ENCODE measurements at places on chromosomes 1 and 21.

DNA sequence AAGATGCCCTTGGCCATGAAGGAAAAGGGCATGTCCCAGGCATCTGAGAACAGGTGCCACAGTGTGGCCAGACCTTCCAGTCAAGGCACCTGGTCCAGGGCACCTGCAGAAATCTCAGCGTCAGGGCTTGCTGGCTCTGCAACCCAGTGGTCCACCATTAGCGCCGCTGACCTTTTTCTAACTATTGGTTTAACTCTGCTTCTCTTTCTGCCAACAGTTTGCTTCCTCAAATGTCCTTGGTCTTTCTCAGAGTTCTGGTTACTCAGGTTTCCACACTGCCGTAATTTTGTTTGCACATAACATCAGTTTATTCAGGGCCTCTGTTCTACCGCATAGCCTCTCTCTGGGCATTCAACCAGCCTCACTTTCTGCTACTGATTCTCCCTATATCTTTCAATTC lies 16.5 kb upstream of the FYB2 start:
- DNase-seq = no peak

DNA sequence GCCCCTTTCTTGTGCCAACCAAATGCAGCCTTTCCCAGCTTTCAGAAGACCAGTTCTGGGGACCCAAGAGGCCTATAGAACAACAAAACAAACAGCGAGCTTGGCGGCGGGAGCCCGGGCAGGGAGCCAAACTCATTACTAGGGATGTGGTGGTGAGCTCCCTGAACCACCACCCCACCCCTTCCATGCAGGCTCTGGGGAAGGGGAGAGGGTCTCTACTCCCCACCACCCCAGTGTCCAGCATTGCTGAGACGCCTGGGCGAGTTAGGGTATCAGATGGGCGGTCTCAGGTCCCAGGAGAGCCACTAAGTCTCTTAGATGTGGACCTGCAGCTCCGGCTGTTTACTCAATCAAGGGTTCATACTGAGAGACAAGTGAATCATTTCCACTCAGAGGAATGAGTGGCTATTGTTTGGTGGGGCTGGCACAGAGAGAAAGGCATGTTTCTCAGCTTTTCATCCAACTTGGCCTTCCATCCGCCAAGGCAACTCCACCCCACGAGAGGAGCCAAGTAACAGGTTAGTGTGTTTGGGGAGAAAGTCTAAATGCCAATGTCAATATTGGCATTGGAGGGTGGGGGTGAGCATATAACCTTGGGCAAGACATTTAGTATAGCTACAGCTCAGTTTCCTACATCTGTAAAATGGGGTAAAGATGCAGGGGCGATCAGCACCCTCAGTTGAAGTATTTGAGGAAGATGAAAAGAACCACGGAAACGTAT lies 40.9 kb downstream of the PLXNA2 start:
- DNase-seq = no peak

DNA sequence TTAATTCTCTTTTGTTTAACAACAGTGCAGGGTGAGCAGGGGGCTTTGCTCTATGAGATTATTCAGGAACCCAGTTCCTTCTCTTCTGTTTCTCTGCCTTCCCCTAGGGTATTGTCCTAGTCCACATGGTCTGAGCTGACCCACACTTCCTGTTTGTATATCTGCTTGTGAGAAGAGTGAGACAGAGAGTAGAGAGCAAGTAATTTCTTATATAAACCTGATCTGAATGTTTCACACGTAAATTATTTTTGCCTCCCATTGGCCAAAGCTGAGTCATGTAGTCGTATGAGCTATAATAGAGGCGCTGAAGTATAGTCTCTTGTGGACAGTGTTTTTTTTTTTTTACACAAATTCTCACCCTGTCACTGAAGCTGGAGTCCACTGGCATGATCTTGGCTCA lies 134.2 kb upstream of the SERTAD4 start:
- no peak for DNase-seq

- no peak for DNase-seq
These were observed 9.4 kb upstream of the SLC25A24 start for GRCh38 chr1:108209456-108210108.

- no peak for DNase-seq
These were observed 182.2 kb downstream of the URB2 start for GRCh38 chr1:229808272-229808671.

DNA sequence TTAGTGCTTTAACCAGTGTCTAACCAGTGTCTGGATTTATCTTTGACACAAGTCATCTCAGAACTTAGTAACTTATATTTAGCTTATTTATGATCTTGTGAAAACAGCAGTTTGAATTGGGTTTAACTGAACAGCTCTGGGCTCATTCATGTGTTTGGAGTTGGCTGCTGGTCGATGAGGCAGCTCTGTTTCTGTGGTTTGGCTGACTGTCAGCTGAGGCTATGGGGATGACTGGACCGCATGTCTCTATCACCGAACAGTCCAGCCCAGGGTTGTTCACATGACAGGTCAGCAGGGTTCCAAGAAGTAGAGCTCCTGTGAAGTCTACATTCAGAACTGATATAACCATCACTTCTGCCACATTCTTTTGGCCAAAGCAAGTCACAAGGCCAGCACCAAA lies 29.1 kb upstream of the C21orf91 start:
- DNase-seq = no peak

- no peak for DNase-seq
These were observed 277.0 kb downstream of the DISC1 start for GRCh38 chr1:231903586-231904081.

All from eye (tissue), 1 donor.